ENCODE measurements at places on chromosomes 1 and 21.

GRCh38 chr1:232853994-232854797 lies 49.0 kb downstream of the MAP10 start:
- DNase-seq, result no peak

DNA sequence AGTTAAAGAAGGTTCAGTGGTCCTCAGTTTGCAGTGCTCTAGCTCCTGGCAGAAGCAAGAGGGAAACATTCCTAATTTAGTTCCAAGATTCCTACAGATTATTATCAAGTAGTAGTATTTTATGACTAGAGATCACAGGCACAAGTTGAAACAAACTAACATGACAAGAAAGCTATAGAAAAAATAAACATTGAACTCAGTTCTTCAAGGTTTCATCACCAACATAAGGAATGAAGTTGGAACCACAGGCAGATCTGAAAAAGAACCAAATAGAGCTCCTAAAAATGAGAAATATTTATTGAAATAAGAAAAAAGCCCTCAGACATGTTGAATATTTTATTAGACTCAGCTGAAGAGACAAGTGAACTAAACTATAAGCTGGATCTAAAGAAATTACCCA lies 40.6 kb downstream of the PDC start:
- no peak for DNase-seq

DNA sequence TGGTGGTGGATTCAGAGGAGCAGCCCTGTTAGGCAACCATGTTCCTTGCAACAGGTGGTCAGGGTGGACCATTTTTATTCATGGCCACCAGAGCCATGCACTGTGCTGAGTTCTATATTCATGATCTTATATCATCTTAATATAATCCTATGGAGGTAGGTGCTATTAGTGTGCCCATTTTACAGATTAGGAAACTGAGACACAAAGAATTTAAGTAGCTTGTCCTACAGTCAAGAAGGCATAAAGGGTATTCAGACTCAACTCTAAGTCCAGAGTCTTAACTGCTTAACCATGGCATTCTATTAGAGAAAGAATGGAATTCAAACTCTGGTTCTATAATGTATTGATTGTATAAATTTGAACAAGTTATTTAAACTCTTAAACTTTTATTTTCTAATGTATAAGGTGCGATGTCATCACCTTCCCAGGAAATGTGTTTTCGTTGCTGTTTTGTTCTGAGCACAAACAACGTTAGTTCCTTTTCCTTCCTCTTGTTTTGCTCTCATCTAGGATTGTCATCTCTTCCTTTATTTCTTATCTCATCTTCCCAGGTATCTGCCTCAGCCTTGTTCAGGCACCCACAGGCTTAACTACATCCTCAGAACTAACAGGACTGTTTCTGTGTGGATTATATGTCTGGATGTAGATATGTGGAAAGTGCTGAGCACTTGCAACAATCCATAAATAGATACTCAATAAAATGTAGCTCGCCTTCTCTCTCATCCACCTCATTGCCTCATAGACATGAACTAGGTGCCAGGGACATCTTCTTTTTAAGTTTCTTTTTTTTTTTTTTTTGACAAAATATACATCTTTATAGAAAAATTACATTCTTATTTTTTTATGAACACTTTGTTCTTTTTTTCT lies 207.1 kb downstream of the NFIA start:
- DNase-seq, result no peak

- no peak for DNase-seq
Observed at GRCh38 chr1:21845646-21846641, 33.9 kb downstream of the LDLRAD2 start.

GRCh38 chr1:36963006-36963405 lies 71.3 kb downstream of the GRIK3 start:
- DNase-seq, result no peak

DNA sequence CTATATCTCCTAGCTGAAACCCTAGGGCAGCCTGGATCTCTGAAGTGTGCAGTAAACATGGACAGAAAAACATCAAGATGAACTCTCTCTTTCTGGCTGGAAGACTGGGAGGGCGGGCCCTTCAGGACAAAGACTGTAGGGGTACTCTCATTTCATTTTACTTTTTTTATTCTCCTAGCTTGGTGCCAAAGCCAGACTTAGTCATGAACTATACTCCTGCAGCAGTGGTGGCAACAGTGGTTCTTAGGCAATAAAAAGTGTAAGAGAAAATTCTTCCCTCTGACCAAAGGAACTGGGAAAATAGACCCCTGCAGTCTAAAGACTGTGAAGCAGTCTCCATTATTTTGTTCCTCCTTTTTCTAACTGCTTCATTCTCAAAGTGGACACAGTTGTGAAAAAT lies 213.8 kb upstream of the JUN start:
- no peak for DNase-seq

DNA sequence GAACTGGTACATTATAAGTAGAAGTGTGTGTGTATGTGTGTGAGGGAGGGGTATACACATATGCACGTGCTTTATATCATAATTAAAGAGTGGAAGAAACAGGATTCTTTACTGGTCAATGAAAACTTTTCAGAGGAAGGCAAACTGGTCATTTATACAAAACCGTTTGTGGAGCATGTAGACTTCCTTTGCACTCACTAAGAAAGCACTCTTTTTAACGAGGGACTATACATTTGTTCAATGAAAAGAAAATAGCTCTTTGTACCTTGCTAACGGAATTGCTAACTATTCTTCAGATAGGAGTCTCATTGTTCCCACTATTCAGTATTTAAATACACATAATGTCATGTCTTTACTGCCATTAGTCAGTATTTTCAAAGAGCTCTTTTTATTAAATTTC lies 219.3 kb downstream of the ST6GALNAC3 start:
- no peak for DNase-seq

- no peak for DNase-seq
Observed at GRCh38 chr1:176102768-176103350, 104.2 kb downstream of the COP1 start.

DNA sequence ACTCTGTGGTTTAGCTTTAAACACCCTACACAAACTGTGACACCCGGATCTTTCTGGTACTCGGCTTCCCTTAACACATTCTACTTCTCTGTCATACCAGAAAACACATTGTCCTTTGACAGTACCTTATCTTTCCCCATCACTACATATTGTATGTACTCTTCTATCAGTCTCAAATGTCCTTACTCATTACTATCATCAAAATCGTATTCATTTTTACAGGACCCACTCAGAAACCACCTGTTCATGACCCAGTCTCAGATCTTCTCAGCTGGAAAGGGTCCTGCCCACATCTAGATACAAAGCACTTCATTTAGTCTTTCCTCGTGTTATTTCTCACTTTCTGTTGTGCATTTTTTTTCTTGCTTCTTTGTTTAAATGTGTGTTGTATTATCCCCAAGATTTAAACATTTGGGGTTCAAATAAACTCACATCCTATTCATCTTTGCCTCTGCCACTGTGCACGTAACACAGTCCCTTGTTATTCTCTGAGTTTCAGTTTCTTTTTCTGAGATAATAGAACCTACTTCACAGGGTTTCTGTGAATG lies 27.7 kb downstream of the CD34 start:
- no peak for DNase-seq
